ENCODE measurements at places on chromosomes 5 and 9.

- no peak for DNase-seq
These were observed 530.2 kb downstream of the EBF1 start for GRCh38 chr5:158569534-158569933.

GRCh38 chr5:102498271-102499034 is at the start of gene SLCO6A1:
Gene SLCO6A1 (minus strand): TSS chr5:102499001. CDS start chr5:102498844, 157 bp downstream.
- no peak for DNase-seq

GRCh38 chr5:133106761-133107572 is 55.2 kb downstream of the HSPA4 start:
- no peak for DNase-seq

- peak; percentile 49 for DNase-seq
These were observed at the start of gene TMEM232 for GRCh38 chr5:110726249-110727024. Gene TMEM232 (minus strand): TSS chr5:110726671. CDS start chr5:110667352, 59,319 bp downstream.

GRCh38 chr5:111345731-111346130 is 121.5 kb downstream of the CAMK4 start:
- DNase-seq = no peak

DNA sequence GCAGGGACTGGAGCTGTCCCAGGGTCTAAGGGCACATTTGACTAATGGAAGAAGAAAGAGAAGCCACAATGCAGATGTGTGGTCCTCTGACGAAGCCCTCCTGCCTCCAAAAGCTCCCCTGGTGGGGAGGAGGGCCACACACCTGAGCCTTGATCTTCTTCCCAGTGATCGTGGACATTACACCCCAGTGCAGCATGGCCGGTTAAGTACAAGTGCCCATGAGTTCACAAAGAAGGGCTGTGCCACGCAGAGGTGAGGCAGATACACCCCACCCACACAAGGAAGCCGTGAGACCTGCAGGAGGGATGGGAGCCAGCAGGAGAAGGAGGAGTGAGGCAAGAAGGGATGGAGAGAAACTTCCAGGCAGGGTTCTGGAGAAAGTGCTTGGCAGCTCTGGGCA is 199.0 kb upstream of the MVB12B start:
- no peak for DNase-seq

DNA sequence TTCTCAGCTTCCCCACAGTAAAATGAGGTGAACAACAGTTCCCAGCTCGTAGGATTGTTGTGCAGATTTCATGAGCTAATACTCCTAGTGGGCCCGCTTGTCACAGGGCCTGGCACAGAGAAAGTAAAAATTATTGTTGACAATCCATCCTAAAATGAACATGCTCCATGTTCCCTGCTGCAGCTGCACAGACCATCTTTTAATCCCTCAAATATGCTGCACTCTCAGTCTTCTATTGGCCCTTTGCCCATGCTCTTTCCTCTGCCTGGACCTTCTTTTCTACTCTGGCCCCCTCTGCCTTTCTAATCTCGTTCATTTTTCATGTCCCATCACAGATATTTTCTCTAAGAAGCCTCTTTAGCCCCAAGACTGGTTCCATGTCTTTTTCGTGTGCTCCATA is 117.7 kb upstream of the NR3C1 start:
- DNase-seq = no peak

DNA sequence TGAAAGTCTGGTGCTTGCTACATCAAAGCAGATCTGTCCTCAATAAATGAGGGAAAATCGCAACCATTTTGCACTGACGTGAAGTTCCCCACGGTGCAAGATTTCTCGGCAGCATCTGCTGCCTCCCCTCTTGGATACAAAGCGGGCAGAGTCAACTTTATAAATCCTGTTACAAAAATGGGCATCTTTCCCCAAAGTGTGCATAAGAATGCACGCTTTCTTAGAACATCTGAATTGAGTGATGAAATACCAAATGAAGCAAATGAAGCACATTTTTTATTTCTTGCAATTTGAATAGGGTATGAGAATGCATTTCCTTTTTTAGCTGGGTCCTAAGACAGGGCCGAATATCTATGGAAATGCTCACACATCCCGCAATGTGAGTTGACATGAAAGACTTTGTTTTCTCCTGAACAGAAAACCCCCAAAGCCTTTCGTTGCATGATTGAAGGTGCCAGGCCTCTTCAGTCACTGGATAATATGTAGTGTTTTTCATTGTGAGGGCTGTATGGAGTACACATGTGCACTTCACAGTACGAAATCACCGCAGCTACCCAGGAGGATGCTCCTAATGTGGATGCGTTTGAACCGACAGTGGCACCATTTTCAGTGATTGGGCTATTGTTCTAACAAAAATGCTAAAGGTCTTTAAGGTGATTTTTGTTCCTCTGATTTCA is 19.6 kb upstream of the MAPKAP1 start:
- no peak for DNase-seq

GRCh38 chr9:127144670-127145445 is 22.4 kb upstream of the ANGPTL2 start:
- DNase-seq = no peak

DNA sequence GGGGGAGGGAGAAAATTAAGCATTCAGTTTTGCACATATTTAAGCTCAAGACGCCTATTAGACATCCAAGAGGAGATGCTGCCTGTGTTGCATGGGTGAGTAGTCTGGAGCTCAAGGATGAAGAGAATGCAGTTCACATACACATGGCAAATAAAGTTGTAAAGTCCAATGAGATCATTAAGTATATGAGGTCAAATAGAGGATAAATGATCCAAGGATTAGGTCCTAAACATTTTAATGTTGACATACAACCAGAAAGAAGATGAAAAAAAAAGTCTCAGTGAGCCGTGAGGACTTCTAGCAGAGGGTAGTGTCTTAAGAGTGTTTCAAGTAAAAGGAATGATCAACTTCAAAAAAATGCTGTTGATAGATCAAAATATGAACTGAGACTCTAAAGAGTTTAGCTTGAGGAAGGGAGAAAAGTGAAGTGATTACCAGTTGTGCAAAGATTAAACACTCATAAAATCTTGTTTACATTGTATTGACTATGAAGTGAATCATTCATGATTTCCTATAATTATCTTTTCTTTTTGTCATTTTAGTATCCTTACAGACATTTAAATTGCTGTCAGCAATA is 251.8 kb downstream of the ZNF608 start:
- DNase-seq = no peak

- DNase-seq = no peak
These were observed 47.6 kb upstream of the ADCY2 start for GRCh38 chr5:7348168-7348854.

- no peak for DNase-seq
These were observed 66.8 kb downstream of the FBXL7 start for GRCh38 chr5:15566789-15567188.

- DNase-seq = no peak
These were observed 24.1 kb downstream of the CARTPT start for GRCh38 chr5:71743155-71743554.

DNA sequence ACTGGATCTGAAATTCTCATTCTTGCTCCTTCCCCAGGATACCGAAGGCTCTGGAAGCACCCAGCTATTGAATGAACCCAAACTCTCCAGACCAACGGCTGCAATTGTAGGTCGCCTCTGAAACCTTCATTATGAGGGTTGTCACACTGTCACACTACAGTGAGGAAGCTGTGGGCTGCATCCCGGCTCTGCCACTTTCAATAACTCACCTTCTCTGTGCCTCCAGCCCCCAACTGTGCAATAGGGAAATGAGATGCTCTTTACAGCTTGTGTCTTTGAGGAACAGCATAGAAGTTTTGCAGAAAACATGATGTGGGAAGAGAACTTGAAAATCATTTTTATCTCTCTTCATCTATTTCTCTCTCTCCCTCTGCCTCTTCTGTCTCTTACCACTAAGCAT is 69.6 kb upstream of the TGFBR1 start:
- DNase-seq = no peak

- no peak for DNase-seq
These were observed 125.5 kb downstream of the MVB12B start for GRCh38 chr9:126452106-126452505.

GRCh38 chr9:17068671-17069070 is 66.2 kb upstream of the CNTLN start:
- DNase-seq = no peak

DNA sequence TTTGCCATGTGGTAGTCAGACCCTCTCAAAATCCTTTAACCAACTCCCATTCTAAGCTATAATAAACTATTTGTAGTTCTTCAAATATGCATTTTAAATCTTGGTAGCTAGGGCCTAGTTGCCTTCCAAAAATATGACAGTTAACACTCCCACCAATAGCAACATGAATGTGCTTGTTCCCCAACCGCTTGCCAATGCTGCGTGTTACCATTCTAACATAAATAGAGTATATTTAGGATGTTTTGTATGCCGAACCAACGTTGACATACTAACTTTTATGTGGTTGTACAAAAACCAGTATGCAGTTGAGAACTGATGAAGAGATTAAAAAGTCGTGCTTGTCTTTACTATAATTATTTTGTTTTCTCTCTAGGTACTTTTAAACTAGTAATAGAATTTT is 9.0 kb downstream of the UBE2B start:
- no peak for DNase-seq

DNA sequence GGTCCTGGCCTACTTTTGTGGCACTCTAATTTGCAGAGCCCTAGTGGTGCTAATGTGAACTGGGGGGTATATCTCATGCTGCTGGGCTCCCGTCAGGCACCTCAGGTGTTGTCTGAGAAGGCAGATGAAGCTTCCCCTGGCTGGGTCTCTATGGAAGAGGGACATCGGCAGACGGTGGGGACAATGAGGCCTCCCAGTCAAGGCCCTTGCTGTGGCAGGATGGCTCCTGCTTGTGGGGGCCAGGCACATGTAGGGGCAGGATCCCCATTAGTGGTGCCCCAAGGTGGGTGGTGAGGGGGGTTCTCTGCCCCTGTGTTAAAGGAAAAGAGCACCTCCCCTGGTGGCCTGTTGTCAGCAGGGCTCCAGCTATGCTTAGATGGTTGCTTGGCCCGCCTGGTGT is 192.8 kb upstream of the S1PR3 start:
- DNase-seq = no peak

DNA sequence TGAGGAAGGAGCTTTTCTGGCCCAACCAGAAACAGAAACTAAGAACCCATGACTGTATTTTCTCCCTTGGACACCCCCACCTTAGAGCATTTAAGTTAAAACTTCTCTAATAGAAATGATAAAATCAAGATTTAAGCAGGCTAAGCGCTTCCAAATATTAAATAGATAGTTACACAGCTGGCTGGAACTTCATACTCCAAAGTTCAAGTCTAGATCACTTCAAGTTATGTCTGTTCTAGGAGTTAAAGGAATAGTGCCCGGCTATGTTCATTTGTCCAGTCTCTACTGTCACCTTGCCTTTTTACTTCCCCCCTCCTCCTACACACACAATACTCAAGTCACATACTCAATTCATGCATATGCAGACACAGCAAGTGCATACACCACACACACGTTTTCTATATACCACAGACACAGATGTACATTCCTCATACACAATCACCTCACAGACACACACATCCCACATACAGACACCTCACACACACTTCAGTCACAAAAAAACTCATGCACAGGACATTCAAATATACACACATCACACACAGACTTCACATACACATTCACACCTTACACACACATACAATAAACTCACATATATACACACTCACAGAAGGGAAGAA is 237.7 kb downstream of the PDE4D start:
- no peak for DNase-seq

DNA sequence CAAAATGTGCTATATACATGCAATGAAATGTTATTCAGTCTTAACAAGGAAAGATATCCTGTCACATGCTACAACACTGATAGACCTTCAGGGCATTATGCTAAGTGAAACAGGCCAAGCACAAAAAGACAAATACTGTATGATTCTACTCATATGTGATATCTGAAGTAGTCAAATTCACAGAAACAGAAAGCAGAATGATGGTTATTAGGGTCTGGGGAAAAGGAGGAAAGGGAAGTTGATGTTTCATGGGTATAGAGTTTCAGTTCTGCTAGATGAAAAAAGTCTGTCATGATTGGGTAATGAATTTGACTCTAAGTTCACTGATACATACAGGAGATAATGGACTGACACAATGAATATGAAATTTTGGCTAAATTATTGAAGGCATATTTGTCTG is 11.2 kb upstream of the RIC1 start:
- DNase-seq = no peak
